ENCODE measurements at places on chromosomes 11 and 22. TPM values are rescaled to one million over a fixed set of nuclear protein-coding genes. Genes with fewer than 3 reads are reported as not detected.

The EP300 gene
- total RNA-seq = 24.4 TPM

DNA sequence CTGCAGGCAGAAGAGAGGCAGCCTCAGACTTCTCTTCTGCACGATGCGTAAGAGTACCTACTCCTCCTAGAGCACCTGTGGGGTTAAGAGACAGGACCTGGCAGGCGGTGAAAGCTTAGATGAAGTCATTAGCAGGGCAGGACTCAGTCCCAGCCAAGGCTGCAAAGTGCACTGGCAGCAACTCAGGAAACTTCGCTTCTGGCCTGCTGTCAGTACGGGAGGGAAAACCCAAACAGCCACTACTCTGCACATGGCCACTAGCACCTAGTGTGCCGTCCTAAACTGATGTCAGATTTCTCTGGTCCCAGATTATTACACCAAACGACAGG is 8.8 kb upstream of the KLHL35 start:
- DNase-seq = no peak

DNA sequence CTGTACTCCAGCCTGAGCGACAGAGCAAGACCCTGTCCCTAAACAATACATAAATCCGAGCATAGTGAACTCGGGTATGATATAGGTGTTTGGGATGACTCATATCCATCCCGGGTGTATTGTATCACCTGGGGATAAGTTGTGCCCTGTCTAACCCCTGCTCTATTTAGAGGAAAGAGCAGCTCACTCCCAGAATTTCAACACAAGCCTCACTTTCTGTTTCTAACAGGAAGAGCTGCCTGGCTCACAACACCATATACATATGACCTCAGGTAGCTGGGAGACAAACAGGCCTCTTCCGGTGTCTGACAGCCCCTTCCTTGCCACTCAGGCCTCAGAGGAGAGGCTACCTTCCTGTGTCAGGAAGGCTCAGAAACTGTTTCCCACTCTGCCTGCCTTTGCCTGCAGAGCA is 9.9 kb upstream of the MICALL1 start:
- no peak for DNase-seq

DNA sequence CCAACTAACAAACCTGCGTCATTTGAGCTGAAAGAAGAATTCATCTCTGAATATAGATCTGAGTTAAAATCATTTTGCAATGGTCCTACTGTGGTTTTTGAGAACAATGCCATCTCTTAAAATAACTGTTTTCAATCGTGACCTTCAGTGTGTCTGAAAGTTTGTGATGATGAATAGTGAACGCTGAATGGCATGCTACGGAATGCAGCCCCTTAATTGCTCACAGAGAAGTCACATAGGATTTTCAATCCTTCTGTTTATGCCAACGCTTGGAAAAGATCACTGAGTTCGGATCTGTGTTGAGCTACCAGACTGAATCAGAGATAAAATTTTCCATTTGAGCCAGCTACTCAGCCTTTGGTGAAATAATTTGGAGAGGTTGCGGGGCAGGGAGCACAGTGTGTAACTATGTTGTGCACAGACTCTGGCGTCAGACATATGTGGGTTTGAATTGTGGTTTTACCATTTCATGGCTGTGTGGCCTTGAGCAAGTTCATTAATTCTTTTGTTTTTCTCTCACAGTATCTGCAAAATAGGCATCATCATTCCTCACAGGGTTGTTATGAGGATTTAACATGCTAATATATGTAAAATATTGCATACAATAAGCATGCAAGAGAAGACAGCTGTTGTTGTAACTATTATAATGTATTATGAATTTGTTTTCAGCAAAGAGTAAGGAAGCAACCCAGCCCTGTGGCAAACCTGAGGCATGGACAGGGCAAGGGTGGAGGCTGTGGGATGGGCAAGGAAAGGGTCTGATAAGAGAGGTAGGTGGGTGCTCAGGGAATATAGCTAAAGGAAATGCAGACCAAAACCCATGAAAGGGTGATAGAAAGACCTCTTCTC is 679.9 kb downstream of the KCNA4 start:
- DNase-seq = no peak

DNA sequence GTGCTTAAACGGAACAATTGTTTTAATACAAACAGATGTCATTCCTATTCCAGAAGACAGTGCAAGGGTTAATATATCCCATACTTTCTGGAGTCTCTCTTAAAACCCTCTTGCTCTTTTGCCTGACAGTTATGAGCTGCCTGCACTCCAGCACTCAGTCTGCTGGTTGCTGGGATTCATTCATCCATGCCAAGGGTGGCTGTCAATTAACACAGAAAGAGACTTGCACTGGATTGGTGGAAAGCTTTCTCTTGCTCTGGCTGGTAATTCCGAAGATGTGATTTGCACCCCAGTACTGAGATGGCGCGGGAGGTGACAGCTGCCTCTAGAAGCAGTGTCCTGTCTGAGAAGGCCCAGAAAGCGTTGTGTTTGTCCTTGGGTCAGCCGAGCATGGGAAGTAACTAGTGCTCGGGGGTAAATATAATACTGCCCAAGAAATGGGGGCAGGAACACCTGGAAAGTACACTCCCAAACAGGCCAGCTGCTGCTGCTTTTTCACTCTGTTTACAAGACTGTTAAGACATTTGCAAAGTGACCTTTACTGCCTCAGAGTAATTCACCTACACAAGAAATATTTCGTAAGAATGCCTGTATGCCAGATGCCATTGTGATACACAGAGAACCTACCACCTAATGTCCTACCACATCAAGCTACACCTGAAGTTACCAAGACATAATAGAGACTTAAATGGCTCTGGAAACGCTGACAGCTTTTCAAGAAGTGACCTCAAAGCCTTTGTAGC is 20.5 kb downstream of the SCUBE2 start:
- no peak for DNase-seq

DNA sequence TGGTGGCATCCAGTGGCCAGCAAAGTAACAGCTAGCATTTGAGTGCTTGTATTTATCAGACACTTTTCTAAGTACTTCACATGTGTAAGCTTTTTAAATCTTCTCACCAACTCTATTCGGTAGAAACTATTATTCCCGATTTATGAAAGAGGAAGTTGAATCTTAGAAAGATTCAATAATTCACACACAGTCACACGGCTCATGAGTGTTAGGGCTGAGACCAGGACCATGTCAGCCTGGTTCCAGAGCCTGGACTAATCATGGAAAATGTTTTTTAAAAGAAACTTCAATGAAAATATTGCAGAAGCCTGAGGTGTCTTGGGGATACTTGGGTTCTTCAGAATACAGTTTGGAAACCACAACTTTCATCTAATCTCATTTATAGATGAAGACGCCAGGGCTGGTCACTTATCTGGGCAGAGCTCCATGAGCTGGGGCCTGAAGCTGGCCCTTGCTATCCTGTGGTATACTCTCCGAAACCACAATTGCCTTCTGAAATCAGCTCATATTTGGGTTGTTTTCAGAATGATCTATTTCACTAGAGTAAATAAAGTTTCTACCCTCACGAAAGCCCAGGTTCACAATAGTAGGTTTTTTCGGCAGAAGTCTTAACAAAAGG is 4.3 kb upstream of the CRTAM start:
- DNase-seq = no peak

DNA sequence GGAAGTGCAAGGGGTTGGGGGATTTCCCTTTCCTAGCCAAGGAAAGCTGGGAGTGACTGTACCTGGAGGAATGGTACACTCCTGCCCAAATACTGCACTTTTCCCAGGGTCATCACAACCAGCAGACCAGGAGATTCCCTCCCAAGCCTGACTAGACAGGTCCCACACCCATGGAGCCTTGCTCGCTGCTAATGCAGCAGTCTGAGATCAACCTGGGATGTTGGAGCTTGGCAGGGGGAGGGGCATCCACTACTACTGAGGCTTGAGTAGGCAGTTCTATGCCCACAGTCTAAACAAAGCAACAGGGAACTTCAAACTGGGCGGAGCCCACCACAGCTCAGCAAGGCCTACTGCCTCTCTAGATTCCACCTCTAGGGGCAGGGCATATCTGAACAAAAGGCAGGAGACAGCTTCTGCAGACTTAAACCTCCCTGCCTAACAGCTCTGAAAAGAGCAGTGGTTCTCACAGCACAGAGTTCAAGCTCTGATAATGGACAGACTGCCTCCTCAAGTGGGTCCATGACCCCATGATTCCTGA is 58.5 kb downstream of the SLC22A9 start:
- DNase-seq = no peak

DNA sequence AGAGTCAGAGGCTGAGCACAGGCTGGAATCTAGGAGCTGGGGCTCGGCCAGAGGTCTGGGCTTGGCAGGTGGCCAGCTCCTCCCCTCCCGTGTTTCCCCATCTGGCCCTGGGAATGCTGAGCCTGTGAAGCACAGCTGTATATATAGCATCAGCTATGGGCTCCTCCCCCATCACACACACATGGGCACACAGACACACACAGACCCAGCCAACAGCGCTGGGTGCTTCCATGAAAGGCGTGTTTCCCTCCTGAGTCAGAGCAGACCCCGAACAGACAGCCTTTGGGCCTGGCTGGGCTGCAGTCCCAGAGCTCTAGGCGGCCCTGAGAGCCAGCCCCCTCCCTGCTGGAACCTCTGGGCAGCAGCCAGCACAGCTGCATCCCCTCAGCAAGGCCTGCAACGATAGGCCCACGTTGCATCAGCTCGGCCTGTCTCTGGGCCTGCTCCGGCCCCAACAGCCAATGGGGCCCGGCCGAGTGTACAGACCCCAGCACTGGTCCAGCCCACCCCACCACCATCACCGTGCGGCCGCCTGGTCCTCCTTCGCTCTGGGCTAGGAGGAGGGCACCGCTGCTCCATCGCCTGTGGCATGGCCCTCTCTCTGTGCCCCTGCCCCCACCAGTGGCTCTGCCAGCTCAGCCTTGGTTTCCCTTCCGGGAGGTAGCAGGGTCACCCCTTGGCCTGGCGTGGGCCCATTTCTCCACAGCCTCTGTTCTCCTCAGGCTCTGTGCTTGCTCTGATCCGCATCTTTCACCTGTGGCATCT is 7.6 kb upstream of the SERPINH1 start:
- peak; percentile 58 for DNase-seq

GRCh38 chr22:49997932-49998717 is 14.4 kb downstream of the IL17REL start:
- peak; percentile 38 for DNase-seq

GRCh38 chr22:40635940-40636379 is 559 bp downstream of the MRTFA start:
- DNase-seq = no peak

DNA sequence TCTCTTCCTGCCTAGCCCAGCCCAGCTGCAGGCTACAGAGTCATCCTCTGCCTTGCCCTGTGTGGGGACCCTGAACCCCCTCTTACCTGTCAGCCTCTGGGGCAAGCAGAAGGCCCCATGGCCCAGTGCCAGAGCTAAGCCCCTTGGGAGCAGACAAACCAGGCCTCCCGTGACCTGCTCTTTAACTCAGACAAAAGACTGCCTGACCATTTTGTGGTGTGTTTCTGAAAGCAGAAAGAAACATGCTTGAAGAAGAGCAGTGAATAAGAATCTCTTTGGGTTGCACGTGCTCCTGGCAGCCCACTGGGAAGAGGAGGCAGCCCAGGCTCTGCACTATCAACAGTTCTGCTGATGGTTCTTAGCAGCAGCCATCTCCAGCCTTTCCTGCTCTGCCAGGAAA is 118.6 kb downstream of the GRIK4 start:
- no peak for DNase-seq

GRCh38 chr11:68128682-68129327 is 7.6 kb upstream of the CHKA start:
- DNase-seq = peak; percentile 93

- DNase-seq = no peak
These were observed 67.4 kb downstream of the ENDOD1 start for GRCh38 chr11:95156916-95157541.

DNA sequence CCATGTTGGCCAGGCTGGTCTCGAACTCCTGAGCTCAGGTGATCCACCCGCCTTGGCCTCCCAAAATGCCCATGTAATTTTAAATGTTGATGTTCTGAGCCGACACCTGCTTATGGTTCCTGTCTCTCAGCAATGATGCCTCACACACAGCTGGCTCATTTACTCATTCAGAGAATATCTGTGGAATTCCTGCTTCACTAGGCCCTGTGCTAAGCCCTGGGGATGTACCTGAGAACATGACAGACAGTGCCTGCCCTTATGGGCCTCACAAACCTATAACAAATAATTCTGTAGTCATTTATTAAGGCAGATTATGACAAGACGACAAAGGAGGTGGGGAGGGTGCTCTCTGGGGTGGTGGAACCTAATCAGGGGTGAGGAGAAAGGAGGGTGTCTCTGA is 93.7 kb downstream of the PRR5L start:
- DNase-seq = no peak

- no peak for DNase-seq
These were observed 77.3 kb upstream of the ATXN10 start for GRCh38 chr22:45594123-45594941.

DNA sequence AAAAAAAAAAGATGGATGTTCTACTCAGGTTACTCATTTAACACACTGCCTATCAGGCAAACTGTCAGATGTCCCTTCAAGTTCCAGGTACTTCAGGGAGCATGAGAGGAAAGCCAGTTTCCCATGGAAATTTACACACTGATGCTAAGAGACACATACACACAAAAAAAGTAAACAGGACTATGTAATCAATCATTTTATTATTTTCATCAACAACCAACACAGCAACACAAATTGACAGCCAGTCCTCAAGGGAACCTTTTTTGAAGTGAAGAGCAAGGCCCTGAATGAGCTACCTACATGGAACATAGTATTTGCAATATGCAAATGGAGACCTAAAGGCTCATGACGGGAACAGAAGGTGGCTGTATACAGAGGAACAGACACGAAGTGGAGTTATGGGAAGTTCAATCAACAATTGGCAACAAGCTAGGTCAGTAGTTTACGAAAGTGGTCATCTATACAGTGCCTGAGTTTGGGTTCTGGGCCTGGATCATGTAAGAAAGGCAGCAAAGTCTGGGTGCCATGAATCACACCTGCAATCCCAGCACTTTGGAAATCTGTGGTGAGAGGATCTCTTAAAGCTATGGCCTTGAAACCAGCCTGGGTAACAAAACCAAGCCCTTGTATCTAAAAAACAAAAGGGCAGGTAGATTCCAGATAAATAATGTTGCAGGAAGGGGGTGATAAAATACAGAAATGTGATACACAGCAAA is 12.6 kb upstream of the WDR74 start:
- DNase-seq = no peak

- DNase-seq = no peak
These were observed 103.3 kb upstream of the AKIP1 start for GRCh38 chr11:8807544-8808225.

DNA sequence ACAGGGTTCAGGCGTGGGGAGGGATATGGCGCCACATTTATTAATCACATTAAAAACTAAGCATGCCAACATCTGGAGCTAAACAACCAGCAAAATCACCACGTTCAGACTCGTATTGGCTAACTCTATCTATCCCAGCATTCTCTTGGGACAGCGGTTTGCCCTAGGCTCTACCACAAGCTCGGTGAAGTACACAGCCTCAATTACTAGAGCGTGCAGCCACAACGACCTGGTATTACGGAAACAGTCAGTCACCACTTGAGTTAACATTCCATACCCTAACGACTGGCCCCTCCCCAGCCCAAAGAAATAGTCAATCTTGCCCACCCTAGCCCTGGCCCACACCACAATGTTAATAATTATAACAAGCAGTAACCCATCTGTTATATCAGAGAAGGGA is 32.1 kb downstream of the APOL5 start:
- DNase-seq = no peak

Measured in left lobe of liver (tissue), 2 donors.